NCI-H1436 treated with DMSO at 0.1 percent for 48 hours (cell line): ENCODE measurements at places on chromosomes 5 and 9.

- no peak for DNase-seq
Measured at GRCh38 chr5:58717303-58718007, 134.6 kb downstream of the RAB3C start.

DNA sequence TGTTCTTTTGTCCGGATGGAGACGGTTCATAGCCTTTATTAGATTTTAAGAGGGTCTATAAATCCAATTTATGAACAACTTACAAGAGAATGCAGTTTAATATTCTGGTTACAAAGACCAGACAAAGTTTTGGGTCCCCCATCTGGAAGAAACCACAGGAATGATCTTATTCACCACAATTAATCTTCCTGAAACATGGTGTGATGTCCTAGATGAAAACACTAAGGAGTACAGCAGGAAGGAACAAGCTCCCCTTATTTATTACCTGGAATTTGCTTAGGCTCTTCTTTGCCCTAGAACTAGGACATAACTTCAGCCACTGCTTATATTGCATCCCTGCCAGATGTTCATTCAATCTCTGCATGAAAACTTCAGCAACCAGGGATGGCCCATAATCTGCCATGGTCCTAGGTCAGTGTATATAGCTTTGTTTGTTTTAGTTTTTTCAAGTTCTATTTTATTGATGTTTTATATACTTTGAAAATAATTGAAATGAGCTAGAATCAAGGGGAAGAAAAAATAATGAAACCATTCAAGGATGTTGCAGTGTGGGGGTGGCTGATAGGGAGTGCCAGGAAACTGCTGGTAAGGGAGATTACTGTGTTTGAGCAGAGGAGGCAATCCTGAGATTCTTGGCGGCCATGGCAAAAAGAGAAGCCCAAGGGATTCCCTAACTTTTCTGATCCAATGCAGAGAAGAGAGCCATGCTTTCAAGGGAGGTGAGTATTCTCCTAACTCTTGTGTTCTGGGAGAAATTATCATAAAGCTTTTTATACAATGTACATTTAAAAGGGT lies 16.8 kb downstream of the TXNDC8 start:
- no peak for DNase-seq

- no peak for DNase-seq
Measured at GRCh38 chr9:37174247-37174646, 53.9 kb downstream of the ZCCHC7 start.

- no peak for DNase-seq
Measured at GRCh38 chr5:5638211-5638610, 215.7 kb downstream of the ICE1 start.

GRCh38 chr9:128082151-128082550 lies 14.1 kb downstream of the SLC25A25 start:
- DNase-seq: no peak

- DNase-seq: no peak
Measured at GRCh38 chr9:89657765-89658164, 53.0 kb downstream of the GADD45G start.

DNA sequence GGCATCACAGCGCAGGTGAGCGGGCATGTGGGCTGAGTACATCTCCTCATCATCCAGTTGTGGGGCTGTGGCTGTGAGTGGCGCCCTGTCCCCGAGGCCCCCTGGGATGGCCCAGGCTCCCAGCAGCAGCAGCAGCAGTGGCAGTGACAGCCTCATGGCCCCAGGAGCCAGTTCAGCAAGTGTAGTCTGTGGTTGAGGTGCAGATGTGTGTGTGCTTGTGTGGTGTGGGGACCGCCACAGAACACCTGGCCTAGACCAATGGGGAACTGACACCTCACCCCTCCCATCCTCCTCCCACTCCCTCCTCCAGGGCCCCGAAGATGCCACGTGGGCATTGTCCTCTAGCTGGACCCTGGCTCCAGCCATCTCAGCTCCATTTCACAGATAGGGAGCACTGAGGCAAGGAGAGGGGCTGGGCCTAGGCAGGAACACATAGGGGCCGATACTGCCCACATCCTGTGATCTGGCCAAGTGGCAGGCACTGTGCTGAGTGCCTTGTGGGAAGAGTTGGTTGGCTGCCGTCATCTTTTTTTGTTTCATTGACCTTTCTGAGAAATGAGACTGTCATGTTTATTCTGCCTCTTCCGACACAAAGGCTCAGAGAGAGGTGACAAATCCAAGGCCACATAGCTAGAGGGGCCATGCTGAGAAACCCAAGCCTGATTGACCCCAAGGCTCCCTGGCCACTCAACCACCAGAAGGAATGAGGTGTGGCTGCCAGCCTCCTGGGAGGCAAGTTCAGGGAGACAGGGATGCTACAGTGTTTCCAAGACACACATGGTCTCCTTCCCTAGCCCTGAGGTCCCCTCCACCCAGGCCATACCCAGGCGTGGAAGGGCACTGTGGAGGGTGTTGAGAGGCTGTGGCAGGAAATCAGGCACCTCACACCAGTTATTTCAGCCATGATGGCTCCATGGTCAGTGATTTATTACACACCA lies at the start of gene MZB1:
TSS of gene MZB1 (minus strand) at position 213 of the 938 bp plus-strand sequence. CDS start at position 156, 57 bp downstream.
- DNase-seq: no peak

GRCh38 chr9:8703904-8704303 lies 904.3 kb upstream of the DMAC1 start:
- DNase-seq: no peak

- no peak for DNase-seq
Measured at GRCh38 chr5:121226765-121227164, 624.9 kb upstream of the FTMT start.

GRCh38 chr9:33117796-33118195 lies 41.3 kb upstream of the SMU1 start:
- no peak for DNase-seq

- no peak for DNase-seq
Measured at GRCh38 chr5:145775893-145776444, 59.2 kb downstream of the PRELID2 start.

DNA sequence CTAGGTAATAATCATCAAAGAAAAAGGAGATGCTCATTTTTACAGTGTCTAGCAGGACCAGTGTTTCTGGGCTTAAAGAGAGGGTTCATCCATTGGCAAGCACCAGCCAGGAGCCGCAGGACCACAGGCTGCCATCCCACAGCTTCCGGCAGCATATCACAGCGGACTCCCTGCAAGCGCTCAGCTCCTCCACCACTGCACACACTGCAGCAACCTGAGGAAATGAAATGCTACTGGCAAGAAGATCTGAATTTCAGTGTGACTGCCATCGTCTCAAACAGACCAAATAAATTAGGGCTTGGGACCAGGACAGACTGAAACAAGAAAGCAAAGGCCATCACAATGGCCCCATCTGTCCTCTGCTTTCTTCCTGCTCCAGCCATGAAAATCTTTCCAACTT lies 114.2 kb downstream of the TTC39B start:
- DNase-seq: no peak

DNA sequence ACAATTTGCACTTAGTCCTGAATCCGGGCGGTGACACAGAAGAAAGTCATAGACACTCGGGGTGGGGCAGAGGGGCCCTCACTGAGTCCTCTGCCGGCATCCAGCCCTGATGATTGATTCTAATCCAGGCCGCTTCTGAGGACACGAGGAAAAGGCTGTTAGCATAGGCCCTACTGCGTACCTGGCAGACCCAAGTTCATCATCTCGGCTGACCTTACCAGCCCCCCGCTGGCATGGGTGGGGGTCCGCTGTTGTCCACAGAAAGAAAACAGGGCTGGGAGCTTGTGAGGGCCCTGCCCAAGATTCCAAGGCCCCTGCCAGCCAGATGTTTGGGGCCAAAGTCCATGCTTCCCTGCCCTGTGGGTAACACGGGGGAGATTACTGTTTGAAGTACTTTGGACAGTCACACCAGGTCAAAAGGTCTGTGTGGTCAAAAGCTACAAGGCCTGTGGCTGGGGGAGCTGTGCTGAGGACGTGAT lies 24.5 kb downstream of the ERGIC1 start:
- no peak for DNase-seq

DNA sequence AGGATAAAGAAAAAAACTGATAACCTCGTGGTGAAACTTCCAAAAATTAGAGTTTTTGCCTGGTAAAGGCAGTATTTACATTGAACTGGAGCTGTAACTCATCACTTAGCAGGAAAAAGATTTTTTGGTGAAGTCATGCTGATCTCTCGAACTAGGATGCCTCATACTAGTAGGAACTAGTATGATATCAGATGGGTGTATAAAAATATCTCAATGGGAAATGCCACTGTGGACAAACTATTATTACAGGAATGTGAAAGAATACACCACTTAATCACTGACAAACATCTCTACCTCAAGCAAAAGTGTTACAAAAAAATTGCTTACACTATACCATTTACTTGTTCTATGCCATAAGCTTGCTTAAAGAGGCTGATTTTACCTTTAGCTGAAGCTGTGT lies 28.4 kb downstream of the RFX3 start:
- no peak for DNase-seq

GRCh38 chr5:59755476-59755875 lies 138.1 kb downstream of the PDE4D start:
- no peak for DNase-seq

DNA sequence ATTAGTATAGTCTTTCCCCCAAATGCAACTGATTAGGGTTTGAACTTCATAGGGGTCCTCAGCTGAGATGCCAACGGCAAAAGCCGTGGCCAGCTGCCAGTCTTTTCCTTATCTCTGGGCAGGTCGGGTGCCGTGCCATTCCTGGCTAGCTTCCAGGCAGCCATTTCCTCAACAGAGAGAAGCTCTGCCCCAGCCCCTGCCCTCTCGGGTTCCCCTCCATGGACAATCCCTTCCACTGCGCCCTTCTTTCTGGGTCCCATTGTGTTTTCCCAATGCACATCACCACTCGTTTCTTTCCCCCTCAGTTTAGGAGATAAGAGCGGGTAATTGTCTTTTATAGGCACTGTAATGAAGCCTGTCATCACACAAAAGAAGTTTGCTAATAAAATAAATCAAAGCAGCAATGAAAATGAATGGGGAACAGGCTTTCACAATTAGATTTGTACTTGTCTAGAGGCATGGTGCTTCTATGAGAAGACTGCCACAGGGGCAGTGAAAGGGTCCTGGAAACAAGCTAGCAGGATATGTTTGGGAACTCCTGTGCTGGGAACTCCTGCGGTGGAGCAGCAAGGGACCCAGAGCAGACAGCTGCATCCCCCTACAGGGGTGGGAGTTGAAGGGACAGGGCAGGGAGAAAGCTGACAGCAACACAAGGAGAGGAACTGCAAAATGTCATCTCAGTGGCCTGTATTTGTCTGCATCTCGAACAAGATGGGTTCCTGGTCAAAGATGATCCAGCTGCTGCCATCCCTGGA lies 48.0 kb upstream of the SAP30L start:
- peak; percentile 24 for DNase-seq

DNA sequence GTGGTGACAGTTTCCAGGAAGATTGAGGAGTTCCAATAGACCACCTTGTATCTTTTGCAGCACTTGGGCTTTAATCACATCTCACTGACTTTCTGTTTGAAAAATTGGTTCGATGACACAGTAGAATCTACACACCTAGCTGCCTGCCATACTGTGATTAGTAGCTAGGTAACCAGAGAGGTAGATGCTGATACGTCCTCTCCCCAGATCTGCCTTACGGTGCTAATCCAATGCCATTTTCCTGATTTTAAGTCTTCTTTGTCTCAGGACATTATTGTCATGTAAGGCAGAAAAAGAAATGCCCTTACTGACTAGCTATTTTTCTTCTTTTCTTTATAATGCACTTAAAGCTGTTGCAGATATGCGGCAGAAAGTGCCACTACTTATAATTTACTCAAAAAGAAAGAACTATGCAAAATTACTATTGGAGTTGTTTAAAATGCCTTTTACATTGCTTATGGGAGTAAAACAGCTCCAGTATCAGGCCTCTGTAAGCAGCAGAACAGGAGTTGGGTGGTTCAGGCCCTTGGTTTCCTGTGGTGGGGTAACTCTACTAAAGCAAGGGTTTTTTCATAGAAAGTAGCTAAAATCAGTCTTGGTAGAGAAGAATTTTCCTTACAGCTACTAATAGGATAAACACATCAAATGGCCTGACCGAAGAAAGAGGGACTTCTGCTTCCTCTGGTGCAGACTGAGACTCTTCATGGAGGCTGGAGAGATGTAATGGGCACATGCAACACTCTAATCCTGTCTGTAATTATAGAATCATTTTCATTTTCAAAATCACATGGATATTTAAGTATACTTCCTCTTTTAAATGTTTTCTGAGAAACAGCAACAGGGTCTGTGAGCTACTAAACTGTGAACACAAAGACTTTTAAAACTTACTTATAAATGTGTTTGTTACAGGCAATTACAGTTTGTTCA lies 177.2 kb downstream of the MAPKAP1 start:
- DNase-seq: no peak

GRCh38 chr5:105587963-105588662 lies 2025.5 kb upstream of the NUDT12 start:
- DNase-seq: no peak

DNA sequence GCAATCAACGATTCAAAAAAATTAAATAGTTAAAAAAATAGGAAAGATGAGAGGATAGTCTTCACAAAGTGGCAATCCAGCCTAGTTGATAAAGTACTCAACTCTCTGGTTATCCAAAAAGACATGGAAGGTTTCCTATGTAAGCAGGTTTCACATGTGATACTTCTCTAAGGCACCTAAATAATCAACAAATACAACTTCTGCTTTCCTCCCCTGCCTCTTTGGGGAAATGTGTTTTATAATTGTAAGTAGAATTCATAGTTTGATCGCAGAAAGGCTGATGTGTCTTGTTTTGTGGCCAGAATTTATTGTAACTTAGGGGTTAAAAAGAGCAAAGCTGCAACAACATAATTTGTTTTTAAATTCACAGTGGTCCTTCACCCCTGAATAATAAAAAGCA lies 855.5 kb upstream of the DMAC1 start:
- DNase-seq: no peak

GRCh38 chr5:154823605-154824004 lies 26.8 kb downstream of the FAXDC2 start:
- no peak for DNase-seq

DNA sequence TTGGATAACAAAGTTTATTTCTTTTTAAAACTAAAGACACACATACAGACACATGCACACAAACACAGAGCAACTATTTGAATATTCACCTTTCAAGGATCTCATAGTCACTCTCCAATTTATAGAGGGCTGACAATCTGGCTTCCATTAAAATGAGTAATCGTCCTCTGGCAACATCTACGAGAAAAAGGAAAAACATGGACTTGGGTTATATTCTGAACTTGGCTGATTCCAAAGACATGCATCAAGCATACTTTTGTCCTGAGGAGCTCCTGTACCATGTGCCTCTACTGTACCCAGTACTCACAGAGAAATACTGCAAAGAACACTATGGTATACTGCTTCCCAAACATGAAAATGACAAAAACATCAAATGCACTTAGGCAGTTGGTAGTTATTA lies 15.4 kb downstream of the IARS1 start:
- DNase-seq: no peak

DNA sequence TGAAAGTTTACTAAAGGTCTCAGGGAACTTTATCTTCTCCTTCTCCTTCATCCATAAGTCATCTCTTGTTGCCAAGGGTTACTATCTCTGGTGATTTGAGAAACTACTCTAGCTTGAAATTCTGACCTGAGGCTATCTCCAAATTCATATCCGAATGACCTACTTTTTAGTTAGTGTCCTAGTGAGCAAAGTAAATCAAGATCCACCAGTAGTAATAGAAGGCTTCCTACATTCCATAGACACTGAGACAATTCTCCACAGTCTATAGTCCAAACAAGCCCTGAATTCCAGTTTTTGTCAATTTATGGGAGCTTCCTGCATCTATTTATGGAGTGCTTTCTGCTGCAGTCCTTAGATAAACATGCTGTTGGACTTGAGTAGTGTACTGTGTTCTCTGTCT lies 5.0 kb downstream of the IL7R start:
- no peak for DNase-seq

- no peak for DNase-seq
Measured at GRCh38 chr5:116944183-116944582, 369.6 kb upstream of the SEMA6A start.
